Glomerular endothelial cell (primary cell): ENCODE measurements at places on chromosomes 3 and 15. TPM values are rescaled to one million over a fixed set of nuclear protein-coding genes. Genes with fewer than 3 reads are reported as not detected.

GRCh38 chr15:64947211-64947610 lies 35.5 kb downstream of the ANKDD1A start:
- no peak for DNase-seq

DNA sequence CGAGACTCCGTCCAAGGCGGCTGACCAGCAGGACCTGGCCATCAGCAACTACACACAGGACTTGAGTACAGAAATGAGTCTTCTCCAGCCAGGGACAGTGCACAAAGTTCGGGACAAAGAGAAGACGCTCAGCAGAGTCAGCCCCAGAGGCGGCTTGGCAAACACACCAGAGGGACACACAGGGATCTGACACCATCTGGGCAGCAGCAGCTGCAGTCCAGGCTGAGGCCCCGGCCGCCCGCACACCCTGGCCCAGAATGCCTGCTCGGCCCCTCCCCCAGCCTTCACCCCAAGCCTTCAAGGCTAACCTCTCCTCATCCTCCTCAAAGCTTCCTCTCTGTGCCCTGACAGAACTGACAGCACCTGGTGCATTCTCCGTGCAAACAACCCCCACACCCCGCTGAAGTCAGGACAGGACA lies 61.1 kb downstream of the XXYLT1 start:
- DNase-seq = no peak

DNA sequence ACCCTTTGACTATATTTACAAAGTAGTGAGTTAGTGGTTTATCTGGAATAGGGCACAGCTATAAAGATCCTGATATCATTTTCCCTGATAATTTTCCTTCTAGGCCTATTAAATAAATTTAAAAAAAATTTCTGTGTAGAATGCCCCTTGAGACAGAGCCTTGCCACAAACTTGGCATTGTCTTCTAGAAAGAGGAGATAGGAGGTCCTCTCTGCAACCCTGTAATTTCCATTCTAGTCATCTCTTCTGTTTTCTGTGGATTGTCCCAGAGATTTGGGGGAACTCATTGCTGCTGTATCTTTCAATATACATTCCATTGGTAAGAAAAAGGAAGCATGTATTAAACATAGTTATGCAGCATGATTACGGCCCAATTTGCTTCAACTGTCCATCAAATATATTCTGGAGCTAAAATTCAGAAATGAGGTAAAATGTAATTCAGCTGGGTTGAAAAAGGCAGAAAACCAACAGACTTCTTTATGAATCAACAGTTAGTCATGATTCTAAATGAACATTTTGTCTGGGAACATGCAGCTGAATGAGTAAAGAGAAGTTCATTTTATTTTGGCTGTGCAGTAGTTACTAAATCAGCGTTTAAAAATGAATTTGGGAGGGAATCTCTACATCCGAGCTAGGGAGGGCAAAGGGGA lies 401.1 kb downstream of the NAALADL2 start:
- no peak for DNase-seq

DNA sequence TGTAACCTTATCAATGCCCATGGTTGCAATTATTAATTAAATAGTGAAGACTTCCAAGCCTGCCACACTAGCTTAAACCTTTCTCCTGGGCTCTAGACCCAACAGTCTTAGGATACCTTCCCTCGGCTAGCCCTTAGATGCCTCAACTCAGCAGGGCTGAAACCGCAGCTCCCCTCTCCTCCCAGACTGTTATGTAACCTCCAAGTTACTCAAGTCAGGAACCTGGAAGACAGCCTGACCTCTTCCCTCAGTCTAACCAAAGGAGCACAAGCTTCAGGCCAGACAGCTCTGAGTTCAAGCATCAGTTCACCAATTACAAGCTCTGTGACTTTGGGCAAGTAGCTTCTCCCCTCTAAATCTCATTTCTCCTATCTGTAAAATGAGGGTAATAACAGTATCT lies 70.5 kb upstream of the HACD2 start:
- no peak for DNase-seq

DNA sequence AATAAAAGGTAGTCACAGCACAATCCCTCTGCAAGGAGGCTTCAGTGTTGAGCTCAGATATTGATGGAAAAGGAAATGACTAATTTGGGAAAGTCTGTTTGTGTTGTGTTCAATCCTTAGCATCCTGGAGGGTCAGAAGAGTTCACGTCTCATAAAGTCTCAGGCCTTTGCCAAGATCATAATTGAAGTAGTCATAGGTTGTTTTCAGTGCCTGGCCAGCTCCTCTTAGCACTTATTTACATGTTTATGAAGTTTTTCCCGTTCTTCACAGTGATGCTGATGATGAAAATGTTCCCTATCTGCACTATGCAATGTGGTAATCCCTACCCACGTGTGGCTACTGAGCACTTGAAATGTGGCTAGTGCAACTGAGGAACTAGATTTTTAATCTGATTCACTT lies 61.6 kb upstream of the TGFBR2 start:
- DNase-seq = peak; percentile 98

DNA sequence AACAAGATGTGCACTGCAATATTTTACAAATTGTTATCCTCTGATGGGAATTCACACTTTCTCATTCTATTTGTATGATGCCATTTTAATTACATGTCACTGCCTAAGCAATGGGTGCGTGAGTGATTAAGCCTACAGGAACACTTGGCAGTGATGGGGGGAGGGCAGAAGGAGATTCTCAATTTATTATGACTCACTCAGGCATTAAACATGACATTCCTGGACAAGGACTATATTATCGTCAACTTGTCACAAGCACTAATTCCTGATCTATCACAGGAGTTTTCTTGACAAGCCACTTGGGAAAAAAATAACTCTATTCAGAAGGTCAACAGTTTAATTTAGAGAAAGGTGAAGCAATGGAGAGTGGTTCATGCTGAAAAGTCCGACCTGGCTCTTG lies 556.8 kb downstream of the NSUN3 start:
- no peak for DNase-seq

DNA sequence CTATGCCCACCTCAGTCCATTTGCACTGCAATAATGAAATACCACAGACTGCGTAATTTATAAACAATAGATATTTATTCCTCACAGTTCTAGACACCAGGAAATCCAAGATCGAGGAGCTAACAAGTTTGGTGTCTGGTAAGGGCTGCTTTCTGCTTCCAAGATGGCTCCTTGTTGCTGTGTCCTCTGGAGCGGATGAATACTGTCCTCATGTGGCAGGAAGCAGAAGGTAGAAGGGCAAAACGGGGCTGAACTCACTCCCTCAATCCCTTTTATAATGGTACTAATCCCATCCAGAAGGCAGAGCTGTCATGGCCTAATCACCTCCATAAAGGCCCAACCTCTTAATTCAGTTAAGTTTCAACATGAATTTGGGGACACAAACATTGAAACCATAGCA lies 75.3 kb downstream of the P2RY1 start:
- no peak for DNase-seq

DNA sequence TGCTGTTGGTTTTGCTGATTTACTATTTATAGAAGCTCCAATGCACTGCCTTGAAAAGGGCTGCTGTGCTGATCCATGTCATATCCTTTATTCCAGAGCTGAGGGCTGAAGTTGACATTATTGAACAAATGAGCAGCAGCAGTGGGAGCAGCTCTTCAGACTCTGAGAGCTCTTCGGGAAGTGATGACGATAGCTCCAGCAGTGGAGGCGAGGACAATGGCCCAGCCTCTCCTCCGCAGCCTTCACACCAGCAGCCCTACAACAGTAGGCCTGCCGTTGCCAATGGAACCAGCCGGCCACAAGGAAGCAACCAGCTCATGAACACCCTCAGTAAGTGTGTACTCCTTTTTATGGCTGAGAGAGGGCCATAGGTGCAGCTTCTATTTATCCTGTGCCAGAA lies 8.8 kb downstream of the EAF1 start:
- DNase-seq = no peak

GRCh38 chr3:39094851-39095677 lies 12.4 kb downstream of the GORASP1 start:
- no peak for DNase-seq

- DNase-seq = no peak
Measured at GRCh38 chr3:129418041-129418973, 10.1 kb downstream of the EFCAB12 start.

GRCh38 chr3:48832684-48833083 lies 15.0 kb downstream of the PRKAR2A start:
- no peak for DNase-seq

- no peak for DNase-seq
Measured at GRCh38 chr15:34336991-34337556, 507 bp downstream of the SLC12A6 start.

- no peak for DNase-seq
Measured at GRCh38 chr3:130894130-130894985, 474 bp downstream of the ATP2C1 start.

- no peak for DNase-seq
Measured at GRCh38 chr3:10556312-10556711, 50.9 kb upstream of the ATP2B2 start.

- DNase-seq = no peak
Measured at GRCh38 chr15:50883903-50884302, 24.6 kb upstream of the AP4E1 start.

DNA sequence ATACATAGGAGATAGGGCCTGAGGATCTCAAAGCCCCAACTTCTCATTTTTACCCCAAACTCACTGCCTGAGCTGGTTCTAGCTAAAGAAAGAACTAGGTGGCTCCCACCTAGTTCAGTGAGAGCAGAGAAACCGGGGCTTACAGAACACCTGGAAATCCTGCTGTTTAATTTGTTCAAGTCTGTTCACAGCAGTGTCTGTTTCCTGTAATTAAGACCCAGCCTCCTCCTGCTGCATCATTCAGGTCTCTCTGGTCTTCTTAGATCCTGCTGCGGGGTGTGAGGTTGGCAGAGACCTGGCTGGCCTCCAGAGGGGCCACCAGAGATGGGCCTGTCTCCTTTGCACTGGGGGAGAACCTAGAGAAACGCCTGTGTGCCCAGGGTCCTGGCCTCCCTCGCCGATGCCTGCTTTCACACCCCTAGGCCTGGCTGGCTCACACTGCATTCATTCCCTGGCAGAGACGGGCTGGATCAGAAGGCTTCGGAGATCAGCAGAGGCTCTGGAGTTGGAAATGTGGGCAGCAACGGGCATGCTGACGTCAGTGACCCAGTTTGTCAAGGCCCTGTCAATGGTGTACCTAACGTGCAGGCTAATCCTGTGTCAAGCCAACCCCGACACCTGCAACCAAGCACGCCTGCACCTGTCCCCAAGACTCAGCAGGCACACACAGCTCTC lies 4.9 kb upstream of the CHRNA3 start:
- no peak for DNase-seq

- DNase-seq = no peak
Measured at GRCh38 chr3:98657457-98657856, 64.0 kb upstream of the CPOX start.

- DNase-seq = no peak
Measured at GRCh38 chr15:43406189-43406588, 35.3 kb downstream of the TUBGCP4 start.

GRCh38 chr3:64300790-64301423 lies 75.6 kb upstream of the PRICKLE2 start:
- DNase-seq = no peak

GRCh38 chr3:197212290-197212689 lies 86.1 kb downstream of the DLG1 start:
- no peak for DNase-seq

DNA sequence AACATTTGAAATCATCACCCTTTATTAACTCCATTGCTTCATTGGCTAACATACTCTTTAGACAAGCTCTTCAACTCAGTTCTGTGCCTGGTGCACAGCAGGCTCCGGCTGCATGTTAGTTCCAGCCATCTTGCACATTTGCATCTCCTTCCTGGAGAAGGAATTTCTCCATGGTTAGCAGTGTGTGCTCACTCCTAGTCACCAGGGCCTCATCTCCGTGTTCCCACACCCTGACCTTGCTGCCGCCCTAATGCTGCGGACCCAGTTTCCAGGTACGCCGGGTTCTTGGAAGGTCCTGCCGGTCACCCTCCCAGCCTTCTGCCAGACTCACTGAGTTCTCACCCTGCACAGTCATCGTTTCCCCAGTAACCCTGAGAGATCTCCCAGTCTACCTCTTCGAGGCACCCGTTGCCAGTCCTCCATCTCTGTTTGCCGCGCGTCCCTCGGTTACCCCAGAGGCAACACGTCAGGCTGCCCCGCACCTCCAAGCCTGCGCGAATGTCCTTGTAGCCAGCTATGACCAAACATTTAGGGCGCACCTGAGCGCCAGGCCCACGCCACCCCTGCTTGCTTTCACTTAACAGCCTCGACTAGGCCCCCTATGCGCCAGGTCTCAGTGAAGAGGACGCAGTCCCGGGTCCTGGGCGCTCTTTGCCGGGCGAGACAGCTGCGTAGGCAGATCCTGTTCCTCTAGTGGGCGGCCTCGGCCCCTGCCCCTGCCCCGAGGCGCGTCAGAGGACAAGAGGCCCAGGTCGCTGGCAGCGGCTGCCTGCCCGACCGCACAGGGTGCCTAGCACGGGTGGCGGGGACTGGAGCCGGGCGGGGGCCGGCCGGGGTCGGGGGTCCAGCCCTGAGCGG lies 747 bp upstream of the ZNF592 start:
- no peak for DNase-seq

DNA sequence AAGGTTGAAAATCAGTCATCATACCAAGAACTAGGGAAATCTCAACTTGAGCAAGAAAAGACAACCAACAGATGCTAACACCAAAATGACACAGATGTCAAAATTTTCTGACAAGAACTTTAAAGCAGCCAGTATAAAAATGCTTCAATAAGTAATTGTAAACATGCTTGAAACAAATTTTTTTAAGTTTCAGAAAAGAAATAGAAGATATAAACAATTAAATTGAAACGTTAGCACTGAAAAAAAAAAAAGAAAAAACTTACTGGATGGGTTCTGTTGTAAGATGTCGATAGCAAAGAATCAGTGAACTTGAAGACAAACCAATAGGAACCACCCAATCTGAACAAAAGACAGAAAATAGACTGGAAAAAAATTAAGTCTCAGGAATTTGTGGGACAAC lies 8.0 kb downstream of the MYD88 start:
- DNase-seq = no peak

DNA sequence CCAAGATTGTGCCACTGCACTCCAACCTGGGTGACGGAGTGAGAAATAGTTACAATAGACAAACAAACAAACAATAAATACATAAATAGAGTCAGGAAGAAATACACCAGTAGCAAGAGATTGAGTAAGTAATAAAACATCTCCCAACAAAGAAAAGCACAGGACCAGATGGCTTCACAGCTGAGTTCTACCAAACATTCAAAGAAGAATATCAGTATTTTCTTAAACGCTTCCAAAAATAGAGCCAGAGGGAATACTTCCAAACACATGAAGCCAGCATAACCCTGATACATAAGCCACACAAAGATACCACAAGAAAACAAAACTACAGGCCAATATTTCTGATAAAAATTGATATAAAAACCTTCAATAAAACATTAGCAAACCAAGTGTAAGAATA lies 30.7 kb upstream of the IGSF10 start:
- DNase-seq = no peak

DNA sequence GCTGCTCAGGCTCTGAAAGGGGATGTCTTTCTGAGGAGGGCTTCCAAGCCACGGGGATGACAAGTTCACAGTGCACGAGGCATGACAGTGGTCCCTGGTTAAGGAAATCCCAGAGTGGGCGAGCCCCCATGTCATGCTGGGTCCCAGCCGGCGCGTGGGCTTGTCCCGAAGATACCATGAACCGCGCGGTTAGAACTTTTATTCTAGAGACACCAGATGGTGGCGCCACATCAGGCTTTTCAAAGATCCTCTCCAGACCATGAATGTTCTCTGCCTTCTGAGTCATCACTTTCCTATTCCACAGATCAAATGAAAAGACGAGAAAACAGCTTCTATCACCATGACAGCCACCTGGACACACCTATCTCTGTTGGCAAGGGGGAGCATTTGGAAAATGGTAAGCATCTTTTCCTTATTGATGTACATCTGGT lies 227.8 kb upstream of the LYSMD4 start:
- no peak for DNase-seq

- DNase-seq = no peak
Measured at GRCh38 chr15:58931987-58932588, 1.4 kb downstream of the SLTM start.

Gene SLC30A4
- 9.1 and 10.6 TPM in 2 replicates for total RNA-seq

Gene TMEM266
- total RNA-seq = not detected in 2 replicates

Gene PAK2
- total RNA-seq = 62.6 and 87.1 TPM in 2 replicates
